ENCODE measurements at places on chromosomes 16 and 17.

- peak; percentile 42 for DNase-seq
Observed at GRCh38 chr16:57266531-57267260, 17.8 kb downstream of the PLLP start.

GRCh38 chr17:47212458-47212857 is 3.3 kb downstream of the MYL4 start:
- DNase-seq: no peak

DNA sequence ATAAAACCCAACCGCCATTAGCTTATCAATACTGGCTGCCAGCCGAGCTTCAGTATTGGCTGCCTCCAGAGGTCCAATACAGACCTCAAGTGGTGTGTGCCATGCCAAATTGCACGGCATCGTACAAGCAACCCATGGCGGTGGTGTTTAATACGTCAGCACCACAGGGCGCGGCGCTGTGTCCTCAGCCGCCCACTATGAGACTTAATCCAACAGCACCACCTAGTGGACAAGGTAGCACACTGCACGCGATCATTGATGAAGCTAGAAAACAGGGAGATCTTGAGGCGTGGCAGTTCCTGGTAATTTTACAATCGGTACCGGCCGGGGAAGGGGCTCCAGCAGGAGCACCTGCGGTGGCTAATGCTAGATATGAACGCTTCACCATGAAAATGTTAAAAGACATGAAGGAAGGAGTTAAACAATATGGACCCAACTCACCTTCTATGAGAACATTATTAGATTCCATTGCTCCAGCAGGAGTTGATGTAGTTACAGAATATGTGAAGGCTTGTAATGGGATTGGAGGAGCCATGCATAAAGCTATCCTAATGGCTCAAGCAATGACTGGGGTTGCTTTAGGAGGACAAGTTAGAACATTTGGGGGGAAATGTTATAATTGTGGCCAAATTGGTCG is 15.4 kb downstream of the FLYWCH1 start:
- DNase-seq: peak; percentile 85

DNA sequence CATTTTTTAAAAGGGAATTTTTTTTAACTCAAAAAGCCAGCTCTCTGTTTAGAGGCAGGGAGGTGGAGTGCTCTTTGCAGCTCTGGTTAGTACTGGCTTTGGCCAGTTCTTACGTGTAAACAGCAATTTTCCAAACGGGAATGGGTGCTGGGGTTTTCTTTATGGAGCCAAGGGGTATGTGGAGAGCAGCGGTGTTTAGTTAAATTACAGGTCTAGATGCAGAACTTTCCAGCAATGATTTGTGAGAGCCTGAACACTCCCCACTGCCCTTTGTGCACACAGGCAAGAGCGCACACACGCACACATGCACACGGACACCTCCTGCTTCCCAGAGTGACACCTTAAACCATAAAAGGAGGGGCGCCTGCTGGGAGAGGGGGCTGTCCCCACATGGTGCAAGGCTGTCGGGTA is 140.2 kb downstream of the MSI2 start:
- no peak for DNase-seq

- DNase-seq: no peak
Observed at GRCh38 chr16:12010388-12011251, 34.1 kb downstream of the SNX29 start.

DNA sequence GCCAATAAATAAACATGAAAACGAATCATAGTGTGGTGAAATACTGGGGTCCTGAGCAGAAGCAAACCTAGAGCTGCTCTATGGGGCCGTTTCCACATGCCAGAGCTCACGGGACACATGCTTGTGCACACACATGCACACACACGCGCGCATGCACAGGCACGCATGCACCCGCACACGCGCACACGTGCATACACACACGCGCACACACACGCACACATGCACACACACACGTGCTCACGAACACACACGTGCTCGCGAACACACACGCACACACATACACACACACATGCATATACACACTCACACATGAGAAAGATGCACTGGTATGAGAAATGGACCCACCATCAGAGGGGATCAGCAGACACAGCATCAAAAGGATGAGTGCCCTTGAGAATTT is 52.2 kb upstream of the DNAJA2 start:
- no peak for DNase-seq

- DNase-seq: peak; percentile 60
Observed at GRCh38 chr16:11742093-11742535, 543 bp downstream of the TXNDC11 start.

GRCh38 chr17:32993977-32994376 is 2.3 kb downstream of the SPACA3 start:
- DNase-seq: peak; percentile 55

DNA sequence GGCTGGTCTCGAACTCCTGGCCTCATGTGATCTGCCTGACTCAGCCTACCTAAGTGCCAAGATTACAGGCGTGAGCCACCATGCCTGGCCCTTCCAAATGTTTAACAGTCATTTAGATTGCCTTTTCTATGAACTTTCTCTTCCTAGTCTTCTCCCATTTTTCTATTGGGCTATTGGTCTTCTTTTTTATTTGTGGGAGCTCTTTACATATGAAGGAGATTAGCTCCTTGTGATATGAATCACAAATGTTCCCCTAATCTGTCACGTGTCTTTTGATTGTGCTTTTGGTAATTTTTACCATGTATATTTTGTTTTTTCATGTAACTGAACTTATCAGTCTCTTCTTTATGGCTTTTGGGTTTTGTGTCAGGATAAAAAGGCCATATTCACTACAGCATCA is 11.9 kb downstream of the ADCY7 start:
- DNase-seq: no peak

- no peak for DNase-seq
Observed at GRCh38 chr16:88343271-88343791, 39.4 kb upstream of the ZNF469 start.

GRCh38 chr17:52383493-52384100 is 225.1 kb upstream of the CA10 start:
- DNase-seq: peak; percentile 35

GRCh38 chr17:1965556-1966273 is 59.4 kb downstream of the RTN4RL1 start:
- DNase-seq: no peak

DNA sequence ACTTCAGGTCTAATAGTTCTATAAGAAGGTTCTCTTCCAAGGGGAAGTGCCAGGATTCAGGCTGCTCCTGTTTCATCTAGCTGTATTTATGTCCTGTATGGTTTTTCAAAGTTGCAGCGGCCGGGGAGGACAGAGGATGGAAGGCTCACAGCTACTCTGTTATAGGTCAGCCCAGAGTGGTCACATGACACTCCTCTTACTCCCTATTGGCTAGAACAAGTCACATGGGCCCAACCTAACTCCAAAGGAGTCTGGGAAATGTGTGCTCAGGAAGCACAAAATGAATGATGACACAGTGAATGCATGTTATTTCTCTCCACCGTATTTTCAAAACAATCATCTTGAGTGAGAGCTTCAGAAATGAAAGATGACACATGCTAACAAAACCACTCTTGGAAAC is 645.1 kb upstream of the RBFOX1 start:
- no peak for DNase-seq

DNA sequence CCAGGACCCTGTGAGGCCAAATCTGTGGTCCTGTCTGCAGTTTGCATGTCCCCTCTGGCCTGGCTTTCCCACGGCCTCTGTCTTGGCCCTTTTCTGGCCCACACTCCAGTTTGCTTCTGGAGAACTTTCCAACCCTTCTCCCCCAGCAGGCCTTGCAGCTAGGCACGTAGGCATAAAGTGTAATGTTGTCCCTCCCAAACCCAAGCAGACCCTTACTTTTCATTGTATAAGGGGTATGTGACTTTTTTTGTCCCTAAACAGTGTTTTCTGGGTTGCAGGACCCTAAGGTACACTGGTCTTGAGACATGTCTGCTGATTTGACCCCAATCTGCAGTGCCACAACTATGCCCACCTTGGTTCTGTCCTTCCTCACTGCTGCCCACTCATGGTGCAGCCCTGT is 15.6 kb upstream of the SMPD3 start:
- DNase-seq: no peak

DNA sequence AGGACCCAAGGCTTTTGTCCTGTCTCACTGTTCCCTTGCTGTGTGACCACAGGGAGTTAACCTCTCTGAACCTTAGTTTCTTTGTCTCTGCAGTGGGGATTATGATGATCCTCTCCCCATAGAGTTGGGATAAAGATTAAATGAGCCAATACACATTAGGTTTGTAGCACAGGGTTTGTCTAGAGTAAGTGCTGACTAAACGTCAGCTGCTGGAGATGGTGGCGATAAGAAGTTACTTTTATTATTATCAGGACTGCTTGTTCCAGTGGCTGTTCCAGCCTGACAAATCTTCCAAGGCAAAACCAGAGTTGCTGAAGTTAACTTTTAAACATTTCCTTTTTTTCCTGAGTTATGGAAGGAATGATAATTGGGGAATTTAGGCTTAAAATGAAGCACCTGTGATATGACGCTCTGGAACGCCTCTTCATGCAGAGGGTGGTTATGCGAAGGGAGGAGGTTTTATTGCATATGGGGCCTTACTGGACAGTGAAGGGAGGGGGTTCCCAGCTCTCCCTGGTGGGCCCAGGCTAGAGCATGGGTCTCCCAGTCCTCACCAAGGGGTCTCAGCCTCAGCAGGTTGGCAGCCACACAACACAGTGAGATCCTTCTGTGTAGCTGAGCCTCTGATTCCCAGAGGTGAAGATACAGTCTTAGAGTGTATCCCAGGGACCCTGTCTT is 35.8 kb downstream of the PLCG2 start:
- DNase-seq: no peak

DNA sequence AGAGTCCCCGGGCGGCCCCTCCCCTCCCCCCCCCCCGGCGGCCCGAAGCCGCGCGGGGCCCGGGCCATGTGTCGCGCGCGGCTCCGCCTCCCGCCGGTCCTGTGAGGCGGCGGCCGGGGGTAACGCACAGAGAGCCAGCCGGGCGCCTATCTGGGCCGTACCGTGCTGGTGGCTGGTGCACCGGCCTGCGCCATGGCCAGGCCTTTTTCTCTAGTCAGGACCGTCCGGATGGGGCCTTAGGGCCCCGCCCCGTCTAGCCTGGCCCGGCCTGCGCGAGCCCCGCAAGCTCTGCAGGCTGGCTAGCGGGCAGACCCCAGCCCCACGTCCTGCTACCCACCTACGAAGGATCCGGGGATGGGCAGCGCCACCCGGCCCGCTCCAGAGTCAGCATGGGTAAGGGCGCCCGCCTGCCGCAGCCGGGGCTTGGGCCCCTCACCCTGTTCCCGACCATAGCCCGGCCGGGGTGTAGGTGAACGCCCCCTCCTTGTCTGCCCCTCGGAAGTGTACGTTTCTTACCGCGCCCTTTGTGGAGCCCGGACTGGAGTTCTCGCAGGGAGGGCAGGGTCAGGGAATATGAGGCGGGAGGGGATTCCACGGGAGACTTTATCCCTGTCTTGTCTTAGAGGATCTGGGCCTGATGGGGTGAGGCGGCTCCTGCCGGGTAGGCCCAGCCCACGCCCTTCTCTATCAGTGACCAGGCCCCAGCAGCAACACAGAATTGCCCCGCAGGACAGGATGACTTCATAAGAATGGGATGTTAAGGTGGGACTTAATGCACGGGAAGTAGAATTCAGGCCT is at the start of gene CENPT:
Gene CENPT (minus strand): TSS at position 630 of the 798 bp plus-strand sequence. CDS start 13,834 bp downstream, outside the sequence.
- DNase-seq: peak; percentile 86

DNA sequence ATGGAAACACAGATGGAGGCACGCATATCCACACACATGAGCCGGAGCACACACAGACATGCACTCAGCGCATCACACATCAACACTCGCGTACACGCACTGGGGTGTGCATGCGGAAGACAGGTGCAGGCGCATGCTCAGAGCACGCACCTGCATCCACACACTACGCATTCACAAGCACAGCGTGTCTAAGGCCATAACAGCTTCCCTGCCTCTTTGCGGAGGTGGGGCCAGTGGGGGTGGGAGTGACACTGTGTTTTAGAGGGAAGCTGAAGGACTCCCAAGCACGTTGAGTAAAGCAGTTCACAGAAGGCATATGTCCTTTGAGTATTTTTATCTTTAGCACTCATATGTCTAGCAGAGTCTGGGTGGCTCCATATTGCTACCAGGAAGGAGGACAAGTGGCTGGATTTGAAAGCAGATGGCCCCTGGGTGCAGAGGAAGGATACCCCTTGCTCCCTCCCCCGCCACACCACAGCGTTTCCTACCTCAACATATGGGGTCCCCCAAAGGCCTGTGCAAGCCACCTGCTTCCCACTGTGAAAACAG is 68.6 kb upstream of the TOB1 start:
- no peak for DNase-seq

DNA sequence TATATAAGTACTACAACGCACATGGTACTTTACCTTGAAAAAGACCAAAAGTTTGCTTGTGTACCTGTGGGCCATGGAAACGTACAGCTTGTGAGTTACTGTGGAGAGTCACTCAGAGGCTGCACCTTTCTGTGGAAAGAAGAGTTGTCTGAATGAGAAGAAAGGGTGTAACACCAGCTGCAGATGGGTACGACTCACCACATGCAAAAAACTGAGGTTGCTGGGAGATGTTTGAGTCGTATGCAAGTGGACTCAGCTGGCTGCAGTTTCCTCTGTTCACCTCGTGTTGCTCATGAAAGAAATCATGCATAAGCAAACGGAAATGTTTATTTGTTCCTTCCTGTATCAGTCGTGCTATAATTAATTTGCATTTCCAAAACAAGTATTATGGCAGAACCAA is 22.4 kb upstream of the DYNLRB2 start:
- DNase-seq: no peak

- no peak for DNase-seq
Observed at GRCh38 chr17:57911834-57912673, 43.2 kb downstream of the CUEDC1 start.

- no peak for DNase-seq
Observed at GRCh38 chr17:47996201-47996600, 25.3 kb downstream of the CDK5RAP3 start.

GRCh38 chr17:14545156-14545906 is 244.4 kb downstream of the HS3ST3B1 start:
- no peak for DNase-seq

- peak; percentile 65 for DNase-seq
Observed at GRCh38 chr17:9432134-9432885, 143.3 kb downstream of the STX8 start.

GRCh38 chr17:12977008-12977751 is 40.6 kb downstream of the ELAC2 start:
- DNase-seq: no peak

DNA sequence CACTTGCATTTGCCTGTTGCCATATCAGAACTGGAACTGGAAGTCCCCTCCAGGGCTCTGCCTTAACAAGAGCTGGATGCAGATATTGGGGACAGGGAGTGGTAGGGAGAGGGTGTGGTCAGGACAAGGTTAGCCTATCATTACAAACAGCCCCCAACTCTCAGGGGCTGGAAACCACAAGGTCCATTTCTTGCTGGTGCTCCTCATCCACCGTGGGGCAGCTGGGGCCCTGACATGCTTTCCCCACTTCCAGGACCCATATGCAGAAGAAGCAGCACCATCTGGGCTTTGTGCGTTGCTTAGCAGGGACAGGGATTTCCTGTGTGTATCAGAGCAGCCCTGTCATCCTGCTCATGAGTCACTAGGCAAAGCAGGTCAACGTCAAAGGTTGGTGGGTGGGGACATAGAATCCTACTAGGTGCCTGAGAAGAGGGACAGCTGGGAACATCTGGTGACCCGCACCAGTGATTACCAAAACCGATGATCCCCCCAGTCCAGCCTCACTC is 26.9 kb downstream of the RGS9 start:
- peak; percentile 56 for DNase-seq

- no peak for DNase-seq
Observed at GRCh38 chr16:66503030-66503429, 46.9 kb downstream of the TK2 start.

- DNase-seq: no peak
Observed at GRCh38 chr17:15090533-15090932, 174.6 kb downstream of the PMP22 start.

GRCh38 chr16:87543436-87544191 is 50.8 kb upstream of the ZCCHC14 start:
- DNase-seq: no peak

Measured in GM13976 (cell line).